Left cardiac atrium (tissue), 4 donors: ENCODE measurements at places on chromosomes 12 and 14. TPM values are rescaled to one million over a fixed set of nuclear protein-coding genes. Genes with fewer than 3 reads are reported as not detected.

DNA sequence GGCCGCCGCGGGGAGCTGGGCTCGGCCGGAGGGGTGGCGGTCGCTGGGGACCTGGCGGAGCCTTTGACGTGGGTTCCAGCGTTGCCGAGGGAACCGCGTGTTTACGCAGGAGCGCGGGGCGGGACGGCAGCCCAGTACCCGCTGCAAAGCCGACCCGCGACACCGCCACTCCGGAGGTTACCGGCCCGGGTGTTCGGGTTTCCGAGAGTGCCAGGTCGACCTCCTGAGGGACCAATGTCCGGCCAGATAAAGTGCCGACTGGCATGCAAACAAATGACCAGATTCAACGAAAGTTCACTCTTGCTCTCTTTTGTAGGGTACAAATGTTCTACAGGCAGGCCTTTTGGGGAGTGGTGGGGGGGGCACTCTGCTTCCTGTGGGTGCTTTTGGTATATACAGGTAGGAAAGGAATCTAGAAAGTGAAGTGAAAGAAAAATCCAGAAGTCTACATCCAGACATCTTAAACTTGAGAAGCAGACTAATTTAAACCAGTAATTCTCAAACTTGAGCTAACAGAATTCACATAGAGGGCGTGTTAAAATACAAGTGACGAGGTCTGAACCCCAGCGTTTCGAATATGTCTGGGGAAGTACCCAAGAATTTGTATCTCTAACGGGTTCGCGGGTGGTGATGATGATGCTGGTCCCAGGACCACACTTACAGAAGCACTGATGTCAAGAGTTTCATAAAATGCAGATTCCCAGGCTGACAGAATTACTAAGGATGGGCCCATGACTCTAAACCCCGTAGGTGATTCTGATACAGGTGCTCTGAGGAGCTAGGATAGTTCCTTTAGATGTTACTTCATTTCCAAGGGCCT lies at the start of gene GPR135:
TSS of gene GPR135 (minus strand) at position 65 of the 820 bp plus-strand sequence. CDS start 154 bp downstream, outside the sequence.
- DNase-seq: no peak

- DNase-seq: no peak
Measured at GRCh38 chr12:31011746-31012566, 61.7 kb upstream of the DDX11 start.

- DNase-seq: no peak
Measured at GRCh38 chr14:99716091-99716849, 32.2 kb downstream of the CYP46A1 start.

GRCh38 chr12:129870136-129870535 lies 33.7 kb downstream of the TMEM132D start:
- DNase-seq: no peak

OTOGL gene
- 8.4 TPM for total RNA-seq
